ENCODE measurements at places on chromosomes 11 and 22.
A peak's percentile ranks its signal among the peaks of the same experiment; 100 is the strongest.

- DNase-seq, result no peak
These were observed 22.0 kb upstream of the ACER3 start for GRCh38 chr11:76838678-76839068.

DNA sequence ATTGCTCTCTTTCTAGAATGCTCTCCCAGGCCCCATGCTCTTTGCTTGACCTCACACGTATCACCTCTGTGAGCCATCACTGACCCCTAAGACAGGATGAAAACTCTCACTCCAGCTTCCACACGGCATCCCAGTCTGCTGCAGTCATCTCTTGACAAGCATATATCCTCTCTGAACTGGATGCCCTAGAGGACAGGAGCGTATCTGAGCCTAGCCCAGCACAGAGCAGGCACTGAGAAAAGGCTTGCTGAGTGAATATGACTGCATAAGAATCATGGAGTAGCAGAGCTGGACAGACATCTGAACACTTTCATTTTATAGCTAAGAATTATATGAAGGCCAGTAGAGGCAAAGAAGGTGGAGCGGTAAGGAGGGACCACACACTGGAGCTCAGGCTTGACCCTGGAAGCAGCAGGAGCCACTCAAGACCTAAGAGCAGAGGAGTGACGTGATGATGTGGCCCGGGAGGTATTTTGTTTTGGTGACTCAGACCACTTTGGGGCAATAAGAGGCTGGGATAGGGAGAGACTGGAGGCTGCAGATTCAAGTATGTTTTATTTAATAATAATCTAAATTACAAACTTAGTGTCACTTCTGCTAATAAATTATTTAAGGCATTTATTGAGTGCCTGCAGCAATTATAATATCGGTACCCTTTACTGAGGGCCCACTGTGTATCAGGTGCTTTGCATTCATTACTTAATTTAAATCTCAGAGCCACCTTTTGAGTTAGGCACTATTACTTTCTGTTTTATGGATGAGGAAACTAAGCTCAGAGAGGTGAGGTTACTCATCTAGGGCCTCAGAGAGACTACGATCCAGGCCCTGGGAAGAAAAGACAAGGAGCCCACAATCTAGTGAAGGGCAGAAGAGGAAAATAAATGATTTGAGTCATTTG, 42.6 kb downstream of the MAP6 start:
- peak; percentile 92 for DNase-seq

DNA sequence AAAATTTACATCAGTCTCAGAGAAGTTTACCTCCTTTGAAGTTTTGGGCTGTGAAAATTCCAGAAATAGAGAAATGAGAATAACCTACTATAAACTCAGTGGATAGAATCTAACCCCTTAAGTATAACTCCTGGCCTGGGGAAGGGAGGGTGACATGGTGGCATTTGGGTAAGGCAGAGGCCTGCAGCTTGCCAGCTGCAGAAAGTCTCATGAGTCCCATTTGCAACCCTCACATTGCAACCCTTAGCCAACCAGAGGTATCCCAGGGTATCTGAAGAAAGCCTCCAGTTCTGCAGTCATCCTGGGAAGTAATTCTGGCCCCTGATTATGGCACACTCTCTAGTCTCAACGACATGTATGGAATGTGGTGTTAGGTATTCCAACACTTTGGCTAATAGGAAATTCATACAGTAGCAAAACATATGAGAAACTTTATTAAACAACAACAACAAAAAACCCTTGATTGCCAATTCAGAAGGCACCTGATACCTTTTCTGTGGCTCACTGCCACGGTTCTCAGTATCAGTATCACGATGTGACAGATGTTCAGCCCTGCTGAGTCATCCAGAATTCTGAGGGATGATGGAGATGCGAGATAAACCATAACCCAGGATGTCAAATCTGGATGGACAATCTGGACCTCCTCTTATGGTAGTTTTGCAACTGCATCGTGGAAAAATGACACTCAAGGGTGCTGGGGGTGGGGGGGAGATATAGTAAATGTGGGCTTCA, 743.4 kb downstream of the NELL1 start:
- no peak for DNase-seq

DNA sequence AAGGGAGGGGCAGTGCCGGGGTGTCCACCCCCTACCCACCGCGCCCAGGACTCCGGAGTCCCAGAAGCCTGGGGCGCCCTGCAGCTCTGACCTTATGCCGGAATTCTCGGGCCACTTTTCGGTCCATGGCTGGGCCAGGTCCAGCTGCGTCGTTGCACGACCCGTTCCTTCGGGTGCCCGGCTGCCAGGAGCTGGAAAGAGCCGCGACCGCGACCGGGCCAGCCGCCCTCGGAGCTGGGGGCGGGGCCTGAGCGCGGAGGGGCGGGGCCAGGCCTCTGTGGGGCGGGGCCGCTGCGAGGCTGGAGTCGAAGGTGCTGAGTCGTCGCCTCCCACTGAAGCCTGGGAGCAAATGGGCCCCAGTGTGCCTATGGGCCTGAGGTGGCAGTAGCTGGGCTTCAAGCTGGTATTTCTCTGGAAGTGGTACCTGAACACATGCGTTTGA, at the start of gene USH1C:
TSS of gene USH1C (minus strand) at position 236 of the 442 bp plus-strand sequence. CDS start at position 127, 109 bp downstream.
- no peak for DNase-seq

- DNase-seq, result no peak
These were observed 9.8 kb downstream of the APOL5 start for GRCh38 chr22:35727436-35727835.

DNA sequence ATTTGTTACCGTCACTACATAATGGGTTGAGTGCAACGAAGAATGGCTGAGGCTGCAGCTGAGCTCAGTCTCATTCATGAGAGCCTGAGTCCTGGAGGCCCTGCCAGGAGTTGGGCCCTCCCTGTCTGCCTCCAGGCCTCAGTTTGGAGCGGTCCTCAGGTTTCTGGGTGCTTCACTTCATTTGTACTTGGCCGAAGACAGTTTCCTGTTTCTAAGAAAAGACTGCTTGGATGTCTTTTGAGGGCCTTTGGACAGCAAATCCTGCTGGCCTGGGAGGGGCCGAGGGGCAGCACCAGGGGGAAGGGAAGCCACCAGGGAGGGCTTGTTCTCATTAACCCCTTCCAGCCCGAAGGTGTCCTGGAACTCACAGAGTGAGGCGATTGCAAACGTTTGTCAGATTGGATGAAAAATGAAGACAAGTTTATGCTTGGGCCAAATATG, 163.1 kb downstream of the ETS1 start:
- no peak for DNase-seq

DNA sequence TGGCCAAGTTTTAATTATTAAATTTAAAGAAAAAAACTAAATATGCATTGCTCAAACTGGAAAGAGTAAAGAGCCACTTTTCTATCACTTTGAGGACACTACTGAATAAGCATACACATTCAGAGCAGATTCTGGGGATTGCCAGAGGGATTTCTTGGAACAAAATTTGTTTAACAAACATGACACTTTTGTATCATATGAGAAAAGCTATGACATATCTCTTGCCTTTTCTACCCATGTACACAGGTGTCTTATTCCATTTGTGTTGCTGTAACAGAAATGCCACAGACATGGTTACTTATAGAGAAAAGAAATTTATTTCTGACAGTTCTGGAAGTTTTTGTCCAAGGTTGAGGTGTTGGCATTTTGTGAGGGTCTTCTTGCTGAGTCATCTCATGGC, 13.5 kb upstream of the USP28 start:
- no peak for DNase-seq

- no peak for DNase-seq
These were observed 63.0 kb downstream of the RELT start for GRCh38 chr11:73439002-73439843.

DNA sequence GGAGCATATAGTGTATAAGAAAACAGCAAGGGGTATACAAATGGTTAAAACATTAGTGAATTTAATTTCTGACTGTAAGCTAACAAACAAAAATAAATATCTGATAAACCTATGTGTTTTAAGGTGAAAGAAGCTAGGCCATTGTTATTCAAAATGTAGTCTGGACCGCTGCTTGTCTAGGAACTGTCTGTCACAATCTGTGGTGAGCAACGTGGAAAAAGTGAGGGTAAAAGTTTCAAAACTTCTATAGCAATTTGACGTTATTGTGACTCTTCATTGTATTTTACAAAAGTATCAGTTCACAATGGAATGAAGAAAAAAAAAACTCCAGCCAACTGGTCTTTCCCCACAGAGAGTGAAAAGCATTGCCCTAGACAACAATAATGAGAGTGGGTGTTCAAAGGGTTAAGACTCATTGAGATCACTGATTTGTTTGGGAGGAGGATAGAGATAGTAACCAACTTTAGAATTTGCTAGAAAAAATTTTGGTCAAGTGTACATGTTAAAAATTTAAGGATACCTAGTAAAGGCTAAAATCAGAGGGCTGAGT, 79.1 kb downstream of the UVRAG start:
- DNase-seq, result no peak

DNA sequence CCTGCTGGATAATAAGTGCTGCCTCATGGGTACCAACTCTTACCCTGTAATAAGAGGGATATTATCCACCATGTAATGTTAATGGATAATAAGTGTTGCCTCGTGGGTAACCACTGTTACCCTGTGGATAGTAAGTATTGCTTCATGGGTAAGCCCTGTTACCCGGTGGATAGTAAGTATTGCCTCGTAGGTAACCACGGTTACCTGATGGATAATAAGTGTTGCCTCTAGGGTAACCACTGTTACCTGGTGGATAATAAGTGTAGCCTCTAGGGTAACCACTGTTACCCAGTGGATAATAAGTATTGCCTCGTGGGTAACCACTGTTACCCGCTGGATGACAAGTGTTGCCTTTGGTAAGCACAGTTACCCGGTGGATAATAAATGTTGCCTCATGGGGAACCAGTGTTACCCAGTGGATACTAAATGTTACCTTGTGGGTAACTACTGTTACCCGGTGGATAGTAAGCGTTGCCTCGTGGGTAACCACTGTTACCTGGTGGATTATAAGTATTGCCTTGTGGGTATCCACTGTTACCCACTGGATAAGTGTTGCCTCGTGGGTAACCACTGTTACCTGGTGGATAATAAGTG, 18.6 kb upstream of the NXPE4 start:
- DNase-seq, result no peak

DNA sequence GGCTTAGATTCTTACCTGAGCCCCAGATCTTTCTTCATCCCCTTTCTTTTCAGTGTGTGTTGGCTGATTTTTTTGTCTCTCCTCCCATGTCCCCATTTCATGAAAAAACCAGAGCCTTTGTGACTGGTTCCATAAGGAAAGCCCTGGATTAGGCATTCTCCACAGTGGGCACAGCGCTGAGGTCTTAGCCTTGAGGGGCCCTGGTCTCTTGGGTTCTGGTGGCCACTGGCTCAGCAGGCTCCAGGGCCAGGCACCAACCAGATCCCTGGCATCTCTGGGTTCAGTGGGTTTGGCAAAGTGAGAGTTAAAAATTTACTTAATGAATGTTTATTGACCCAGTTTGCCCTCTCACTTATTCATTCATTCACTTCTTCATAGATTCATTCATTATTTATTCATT, 49.5 kb upstream of the ACCSL start:
- no peak for DNase-seq

GRCh38 chr22:48491451-48491941, 1336.2 kb downstream of the BRD1 start:
- peak; percentile 21 for DNase-seq

DNA sequence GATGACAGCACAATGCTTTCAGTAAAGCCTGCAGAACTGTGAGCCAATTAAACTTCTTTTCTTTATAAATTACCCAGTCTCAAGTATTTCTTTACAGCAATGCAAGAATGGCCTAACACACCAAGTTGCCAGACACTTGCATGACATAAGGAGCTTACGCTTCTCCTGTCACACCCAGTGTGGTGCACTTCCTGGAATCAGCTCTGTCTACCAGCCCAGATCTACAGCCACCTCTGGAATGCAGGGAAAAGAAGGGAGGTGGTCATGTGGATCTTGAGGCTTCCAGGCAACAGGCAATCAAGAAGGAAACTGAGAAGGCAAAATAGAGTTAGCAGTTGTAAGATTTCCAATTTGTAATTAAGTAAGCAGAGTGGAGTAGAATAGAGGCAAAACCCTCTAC, 37.4 kb upstream of the SESN3 start:
- DNase-seq, result no peak

DNA sequence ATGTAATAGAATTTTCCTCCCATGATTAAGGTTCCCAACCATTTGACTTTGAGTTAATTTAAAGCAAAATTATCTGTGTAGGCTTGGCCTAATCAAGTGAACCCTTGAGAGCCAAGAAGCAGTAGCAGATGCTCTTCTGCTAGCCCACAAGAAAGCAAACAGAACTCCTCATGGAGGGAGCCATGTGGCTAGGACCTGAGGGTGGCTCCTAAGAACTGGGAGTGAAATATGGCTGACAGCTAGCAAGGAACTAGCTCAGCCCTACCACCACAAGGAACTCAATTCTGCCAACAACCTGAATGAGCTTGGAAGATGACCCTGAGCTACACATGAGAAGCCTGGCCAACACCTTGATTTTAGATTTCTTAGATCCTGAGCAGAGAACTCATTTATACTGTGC, 167.7 kb downstream of the WNT11 start:
- no peak for DNase-seq

DNA sequence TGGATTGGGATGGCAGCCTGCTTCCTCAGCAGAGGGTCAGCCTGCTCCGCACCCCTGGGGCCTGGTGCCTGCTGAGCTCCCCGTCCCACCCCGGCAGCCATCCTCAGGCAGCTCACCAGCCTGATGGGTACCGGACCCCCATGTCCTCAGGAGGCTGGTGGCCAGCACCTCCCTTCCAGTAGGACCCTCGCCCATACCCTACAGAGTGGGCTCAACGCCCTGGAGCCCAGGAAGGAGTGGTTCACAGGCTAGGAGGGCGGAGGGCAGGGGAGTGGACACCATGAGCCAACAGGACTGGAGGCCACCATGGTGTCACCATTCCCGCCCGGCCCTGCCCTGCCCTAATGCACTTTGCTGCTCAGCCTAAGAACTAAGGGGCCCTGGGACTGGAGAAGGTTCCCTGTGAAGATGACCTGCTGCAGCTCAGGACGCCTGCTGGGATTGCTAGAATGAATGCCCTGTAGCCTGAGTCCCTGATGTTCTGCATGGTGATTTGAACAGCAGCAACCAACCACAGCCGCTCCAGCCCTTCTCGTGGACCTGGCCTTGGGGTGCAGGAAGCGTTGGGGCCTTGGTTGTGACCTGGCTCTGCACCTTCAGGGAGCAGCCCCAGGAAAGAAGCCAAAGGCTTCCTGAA, 1080.8 kb downstream of the BRD1 start:
- DNase-seq, result no peak

DNA sequence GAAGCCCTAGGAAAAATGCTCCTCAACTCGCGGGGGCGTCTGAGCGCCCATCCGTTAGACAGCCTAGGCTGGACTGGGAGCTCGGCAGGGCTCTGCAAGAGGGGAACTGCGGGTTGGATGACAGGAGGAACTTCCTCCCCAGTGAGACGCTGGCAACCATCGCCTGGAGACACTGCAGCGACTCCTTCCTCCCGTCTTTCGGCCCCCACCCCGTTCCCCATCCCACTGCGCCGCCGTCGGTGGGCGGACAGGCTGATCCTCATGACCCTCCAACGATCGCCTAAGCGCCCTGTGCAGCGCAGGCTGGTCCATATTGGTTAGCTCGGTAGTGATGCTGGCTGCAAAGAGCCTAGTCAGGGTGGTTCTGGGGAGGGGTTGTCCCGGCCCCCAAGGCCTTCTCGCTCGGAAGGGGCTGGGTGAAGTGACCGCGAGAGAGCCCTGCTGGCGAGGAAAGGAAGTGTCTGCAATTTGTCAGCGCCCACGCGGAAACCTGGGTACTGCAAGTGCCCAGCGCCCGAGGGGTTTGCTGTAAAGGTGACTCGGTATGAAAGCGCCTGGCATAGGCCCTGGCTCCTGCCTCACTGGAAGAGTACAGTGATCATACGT, 638 bp downstream of the NRGN start:
- peak; percentile 44 for DNase-seq

GRCh38 chr22:25669253-25670069, 72.5 kb upstream of the MYO18B start:
- no peak for DNase-seq
